ENCODE measurements at places on chromosomes 2 and 18.

GRCh38 chr18:35192415-35192814 is 48.4 kb upstream of the ZNF397 start:
- DNase-seq = no peak

- no peak for DNase-seq
These were observed 744.8 kb upstream of the ID2 start for GRCh38 chr2:7937082-7937481.

DNA sequence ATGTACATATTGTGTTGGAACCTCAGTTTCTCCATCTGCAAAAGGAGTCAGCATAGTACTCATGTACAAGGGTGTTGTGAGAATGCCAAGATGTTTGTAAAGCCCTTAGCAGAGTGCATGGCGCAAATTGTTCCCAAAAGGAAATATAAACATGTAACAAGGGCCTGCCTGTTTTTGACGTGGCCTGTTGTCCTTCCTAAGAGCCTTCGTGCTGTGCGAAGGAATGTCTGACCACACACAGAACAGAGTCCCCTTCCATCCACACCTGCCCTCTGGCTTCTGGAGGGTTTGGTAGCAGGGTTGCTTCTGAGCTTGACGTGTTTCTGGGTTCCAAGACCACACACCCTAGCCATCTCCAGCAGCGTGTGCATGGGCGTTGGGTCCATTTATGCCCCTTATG is 34.9 kb downstream of the CABLES1 start:
- DNase-seq = no peak

- DNase-seq = no peak
These were observed 78.9 kb upstream of the B3GNT2 start for GRCh38 chr2:62116983-62117382.
